Hematopoietic multipotent progenitor cell treated with erythropoietin and hydrocortisone succinate and interleukin-3 and kit ligand, for 17 days (in vitro differentiated cells): ENCODE measurements at places on chromosomes 11 and 22.

DNA sequence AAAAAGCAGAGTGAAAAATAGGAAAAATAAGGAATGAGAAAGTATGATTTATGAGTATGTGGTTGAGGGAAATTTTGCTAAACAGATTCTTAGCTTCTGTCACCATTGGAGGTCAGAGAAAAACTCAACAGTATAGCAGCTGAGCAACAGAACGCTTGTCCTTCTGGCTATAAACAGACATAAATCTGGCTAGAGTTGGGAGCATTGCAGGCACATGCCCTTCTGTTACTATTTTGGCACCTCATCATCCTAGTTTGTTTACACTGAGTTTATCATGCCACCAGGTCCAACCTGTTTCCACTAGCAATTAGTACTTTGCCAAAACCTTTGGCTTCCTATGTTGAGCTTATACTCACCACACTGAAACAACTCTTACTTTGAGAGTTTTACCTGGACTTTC is 6.9 kb downstream of the UBE4A start:
- DNase-seq: no peak

- DNase-seq: no peak
These were observed 190.2 kb downstream of the DSCAML1 start for GRCh38 chr11:117606790-117607189.

DNA sequence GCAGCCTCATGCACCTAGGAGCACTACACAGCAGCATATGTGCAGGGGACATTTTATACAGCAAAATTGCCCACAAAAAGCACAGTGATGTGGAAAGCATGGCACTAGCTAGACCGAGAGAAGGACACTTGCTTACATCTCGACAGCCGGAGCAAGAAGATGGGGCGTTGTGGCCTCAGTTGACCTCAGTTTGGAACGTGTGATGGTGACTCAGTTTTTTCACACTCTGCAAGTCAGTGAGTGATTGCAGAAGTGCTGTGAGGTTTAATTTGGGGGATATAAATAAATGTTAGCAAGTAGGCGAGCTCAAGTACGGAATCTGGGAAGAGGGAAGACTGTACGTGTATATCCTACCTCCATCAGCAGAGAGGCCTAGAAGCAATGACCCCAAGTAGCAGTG is 23.3 kb downstream of the LRP5 start:
- DNase-seq: peak; percentile 28

- no peak for DNase-seq
These were observed 218.2 kb upstream of the CARD18 start for GRCh38 chr11:105357764-105358163.

DNA sequence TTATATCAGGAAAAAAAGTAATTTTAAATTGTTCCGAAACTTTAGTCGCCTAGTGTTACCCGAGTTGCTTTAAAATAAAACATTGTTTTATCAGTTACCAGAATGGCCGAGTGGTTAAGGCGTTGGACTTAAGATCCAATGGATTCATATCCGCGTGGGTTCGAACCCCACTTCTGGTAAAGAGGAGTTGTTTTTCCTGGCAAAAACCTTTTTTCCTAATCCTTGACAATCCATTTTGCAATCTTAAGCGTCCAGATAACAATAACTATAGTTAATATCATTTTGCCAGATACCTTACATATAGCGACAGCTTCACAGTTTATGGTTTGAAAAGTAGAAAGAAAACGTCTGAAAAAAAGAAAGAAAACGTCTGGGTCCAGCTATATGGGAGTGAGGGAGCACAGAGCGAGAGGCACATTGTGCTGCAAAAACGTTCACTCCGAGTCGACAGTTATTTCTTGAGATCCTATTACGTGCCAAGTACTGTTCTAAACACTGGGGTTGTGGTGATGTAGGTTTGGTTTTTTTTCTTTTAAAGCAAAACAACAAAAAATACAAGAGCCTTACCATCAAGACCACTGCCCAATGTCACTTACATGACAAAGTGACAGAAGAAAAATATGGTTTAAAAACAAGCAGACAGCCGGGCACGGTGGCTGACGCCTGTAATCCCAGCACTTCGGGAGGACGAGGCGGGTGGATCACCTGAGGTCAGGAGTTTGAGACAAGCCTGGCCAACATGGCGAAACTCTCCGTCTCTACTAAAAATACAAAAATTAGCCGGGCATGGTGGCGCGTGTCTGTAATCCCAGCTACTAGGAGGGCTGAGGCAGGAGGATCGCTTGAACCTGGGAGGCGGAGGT is 40.6 kb downstream of the OR4D9 start:
- peak; percentile 21 for DNase-seq
